ENCODE measurements at places on chromosomes 12 and 14.

DNA sequence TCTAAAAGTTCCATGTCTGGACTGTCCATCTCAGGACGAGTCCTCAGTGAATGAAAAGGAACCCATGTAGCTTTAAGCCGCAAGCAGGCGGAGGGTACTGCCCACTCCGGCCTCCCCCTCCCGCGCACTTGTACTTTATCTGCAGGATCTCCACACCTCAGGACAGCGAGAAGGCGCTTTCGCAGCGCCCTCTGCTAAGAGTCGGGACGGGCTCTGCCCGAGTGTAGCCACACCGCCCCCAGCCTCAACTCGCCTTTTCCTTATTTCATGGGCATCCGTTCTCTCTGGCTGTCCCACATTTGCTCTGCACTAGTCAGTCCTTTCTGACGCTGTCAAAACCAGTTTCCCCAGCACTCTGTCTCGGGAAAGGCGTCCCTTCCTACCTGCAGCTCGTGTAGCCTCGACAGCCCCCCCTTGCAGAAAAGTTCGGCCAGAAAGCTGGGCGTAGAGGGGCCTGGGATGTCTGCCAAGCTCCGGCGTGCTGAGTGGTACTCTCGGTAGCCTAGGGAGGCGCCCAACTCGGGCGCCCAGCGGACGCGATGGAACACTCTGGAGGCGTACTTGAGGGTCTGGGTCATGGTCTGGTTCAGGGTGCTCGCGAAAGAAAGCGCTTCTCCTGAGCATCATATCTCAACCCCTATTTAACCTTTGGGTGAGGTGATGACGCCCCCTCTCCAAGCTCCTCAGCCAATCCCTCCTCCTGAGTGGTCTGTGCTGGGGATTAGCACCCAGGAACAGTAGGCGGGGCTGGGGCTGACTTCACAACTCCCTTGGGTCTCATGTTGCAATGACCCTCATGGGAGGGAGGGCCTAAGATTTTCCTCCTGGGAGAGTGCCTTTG, at the start of gene CYP27B1:
CYP27B1 (minus strand) TSS at position 615 of the 841 bp plus-strand sequence; CDS start at position 578, 37 bp downstream.
- no peak within 1 kb of the TSS for H3K27ac ChIP-seq
- no peaks in the 10 kb centered on the region for H3K36me3 ChIP-seq
- no peak within 1 kb of the TSS for H3K4me3 ChIP-seq
- H3K4me1 ChIP-seq = peaks cover 29% of the 10 kb centered on the region
- no peak for DNase-seq

DNA sequence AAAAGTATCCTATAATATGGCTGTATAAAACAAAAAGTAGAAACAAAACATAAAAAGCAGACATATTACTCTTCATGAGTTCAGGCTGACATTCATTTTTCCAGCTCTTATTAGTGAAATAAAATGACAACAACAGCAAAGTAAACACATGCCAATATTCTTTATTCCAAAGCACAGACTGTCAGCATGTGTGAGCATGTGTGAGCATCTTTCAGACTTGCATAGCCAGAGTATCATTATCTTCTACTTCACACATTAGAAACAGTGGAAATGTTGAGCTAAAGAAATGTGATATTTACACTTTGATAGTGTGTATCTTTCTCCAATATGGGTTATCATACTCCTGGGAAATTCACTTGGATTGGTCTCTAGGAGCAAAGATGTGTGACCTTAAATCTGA, 476.6 kb upstream of the TMEM132C start:
- no peaks in the 10 kb centered on the region for H3K27me3 ChIP-seq
- H3K36me3 ChIP-seq = no peaks in the 10 kb centered on the region
- H3K4me3 ChIP-seq = no peak overlapping the region

- H3K27me3 ChIP-seq = no peaks in the 10 kb centered on the region
- peaks cover 9% of the 10 kb centered on the region for H3K36me3 ChIP-seq
- DNase-seq = peak; percentile 90
Measured at GRCh38 chr14:77301103-77301502, 19.6 kb downstream of the POMT2 start.

GRCh38 chr12:90922145-90922627, 32.8 kb downstream of the CCER1 start:
- H3K27ac ChIP-seq = peak overlapping the region; percentile 30
- H3K4me3 ChIP-seq = no peak overlapping the region
- no peak for DNase-seq
- H3K36me3 ChIP-seq = no peaks in the 10 kb centered on the region
- no peaks in the 10 kb centered on the region for H3K27me3 ChIP-seq

DNA sequence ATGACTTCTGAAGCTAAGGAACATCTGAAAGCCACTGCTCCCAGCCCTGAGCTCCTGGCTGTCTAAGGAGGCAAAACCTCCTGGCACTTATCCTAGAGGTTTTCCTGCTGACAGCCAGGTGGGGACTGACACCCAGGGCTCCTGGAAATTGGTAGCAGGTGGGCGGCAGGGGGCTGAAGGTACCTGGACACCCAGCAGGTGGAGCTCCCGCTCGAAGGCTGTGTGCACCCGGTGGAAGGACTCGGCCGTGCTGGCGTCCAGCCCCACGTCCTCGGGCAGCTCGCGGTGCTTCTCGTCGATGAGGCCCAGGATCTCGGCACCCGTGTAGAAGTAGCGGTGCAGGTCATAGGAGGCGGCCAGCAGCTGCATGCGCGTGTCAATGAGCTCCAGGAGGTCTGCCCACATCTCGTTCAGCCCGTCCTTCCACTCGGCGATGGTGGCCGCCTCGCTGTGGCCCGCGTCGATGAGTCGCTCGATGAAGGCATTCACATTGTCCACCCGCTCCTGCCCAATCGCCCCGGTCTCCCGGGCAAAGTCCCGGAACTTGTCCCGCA, 68.2 kb downstream of the PLEKHG3 start:
- no peaks in the 10 kb centered on the region for H3K4me1 ChIP-seq
- no peak for DNase-seq
- H3K4me3 ChIP-seq = no peak overlapping the region
- H3K36me3 ChIP-seq = no peaks in the 10 kb centered on the region
- no peak overlapping the region for H3K27ac ChIP-seq

DNA sequence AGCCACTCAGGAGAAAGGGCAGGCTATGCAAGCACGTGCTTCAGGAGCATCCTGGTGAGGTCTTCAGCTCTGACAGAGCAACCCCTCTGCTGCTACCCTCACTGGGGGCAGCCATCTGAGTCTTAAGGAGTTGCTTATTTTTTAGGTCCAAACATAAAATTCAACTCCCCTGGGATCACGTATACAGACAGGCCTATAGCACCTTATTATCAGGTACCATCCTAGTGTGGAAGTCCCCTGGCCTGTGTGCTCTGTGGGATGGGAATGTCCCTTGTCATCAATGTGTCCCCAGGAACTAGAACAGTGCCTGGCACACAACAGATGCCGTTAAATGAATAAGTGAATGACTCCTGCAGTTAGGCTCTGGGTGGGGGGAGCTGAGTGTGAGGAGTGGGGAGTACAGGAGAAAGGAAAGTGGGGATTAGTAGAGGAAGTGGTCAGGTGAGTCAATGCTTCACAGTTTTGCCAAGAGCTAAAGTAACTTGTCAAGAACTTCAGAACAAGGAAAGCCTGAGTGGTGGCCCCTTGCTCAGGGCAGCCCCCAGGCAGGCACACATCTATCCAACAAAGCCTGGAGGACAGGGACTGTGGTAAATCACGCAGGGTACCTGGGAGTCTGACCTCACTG, 33.5 kb downstream of the DAD1 start:
- no peak overlapping the region for H3K4me3 ChIP-seq
- no peak overlapping the region for H3K27ac ChIP-seq
- no peaks in the 10 kb centered on the region for H3K36me3 ChIP-seq
- H3K27me3 ChIP-seq = no peaks in the 10 kb centered on the region
- DNase-seq = no peak
- no peaks in the 10 kb centered on the region for H3K4me1 ChIP-seq

- H3K27me3 ChIP-seq = no peaks in the 10 kb centered on the region
- H3K27ac ChIP-seq = peak overlapping the region; percentile 22
- DNase-seq = no peak
- H3K36me3 ChIP-seq = no peaks in the 10 kb centered on the region
Measured at GRCh38 chr14:102295270-102295669, 9.7 kb downstream of the MOK start.

- DNase-seq = no peak
- H3K36me3 ChIP-seq = no peaks in the 10 kb centered on the region
- no peaks in the 10 kb centered on the region for H3K27me3 ChIP-seq
- H3K27ac ChIP-seq = no peak overlapping the region
Measured at GRCh38 chr14:38862366-38862765, 240.7 kb downstream of the SEC23A start.

DNA sequence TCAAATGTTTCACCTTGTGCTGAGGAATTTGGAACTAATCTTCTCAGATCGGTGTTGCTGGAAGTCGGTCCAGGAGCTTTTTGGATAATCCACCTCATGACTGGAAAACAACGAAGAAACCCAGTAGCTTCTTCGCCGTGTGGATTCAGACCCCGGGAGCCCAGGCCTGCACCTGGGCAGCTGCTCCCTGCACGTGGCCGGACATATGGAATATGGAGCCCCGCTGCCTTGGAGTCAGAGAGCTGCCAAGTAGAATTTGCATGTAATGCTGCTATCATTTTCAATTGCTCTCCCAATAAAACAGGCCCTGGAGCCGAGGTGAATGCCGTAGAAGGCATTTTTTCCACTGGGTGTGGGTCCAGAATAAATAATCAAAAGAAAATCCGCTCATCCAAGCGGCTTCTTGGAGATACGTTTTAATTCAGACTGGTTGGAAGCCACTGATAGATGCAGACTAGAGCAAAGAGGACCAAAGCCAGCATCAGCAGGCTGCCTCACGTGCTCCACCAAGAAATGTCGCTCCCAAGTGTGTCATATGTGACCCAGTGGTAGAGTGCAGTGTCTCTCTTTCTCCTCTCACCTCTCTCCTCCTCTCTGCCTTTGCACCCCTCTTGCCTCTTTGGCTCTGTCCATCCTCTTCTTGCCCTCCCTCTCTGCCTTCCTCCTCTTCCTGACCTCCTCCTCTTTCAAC, 115.3 kb downstream of the ZNF664 start:
- H3K27me3 ChIP-seq = no peaks in the 10 kb centered on the region
- no peak for DNase-seq
- no peak overlapping the region for H3K4me3 ChIP-seq
- no peaks in the 10 kb centered on the region for H3K4me1 ChIP-seq
- H3K27ac ChIP-seq = no peak overlapping the region
- no peaks in the 10 kb centered on the region for H3K36me3 ChIP-seq

DNA sequence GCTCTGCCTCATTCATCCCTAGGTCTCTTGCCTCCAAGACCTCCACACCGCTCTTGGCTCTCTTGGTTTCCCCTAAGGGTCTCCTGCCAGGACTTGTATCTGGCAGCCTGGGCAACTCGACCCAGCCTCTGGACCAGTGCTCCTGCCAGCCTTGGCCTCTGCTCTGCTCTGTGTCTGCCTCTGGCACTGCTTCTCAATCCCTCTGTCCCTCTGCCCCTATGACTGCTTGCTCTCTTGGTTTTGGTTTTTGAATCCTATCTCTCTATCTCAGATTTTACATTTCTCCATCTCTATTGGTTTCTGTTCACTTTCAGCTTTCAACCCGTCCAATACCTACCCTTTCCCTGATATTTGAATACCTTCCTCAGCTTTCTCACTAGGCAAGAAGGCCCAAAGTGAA, 6.3 kb downstream of the ITGA5 start:
- no peak overlapping the region for H3K4me3 ChIP-seq
- H3K36me3 ChIP-seq = peaks cover 18% of the 10 kb centered on the region
- no peak for DNase-seq
- H3K4me1 ChIP-seq = peaks cover 71% of the 10 kb centered on the region
- no peaks in the 10 kb centered on the region for H3K27me3 ChIP-seq

DNA sequence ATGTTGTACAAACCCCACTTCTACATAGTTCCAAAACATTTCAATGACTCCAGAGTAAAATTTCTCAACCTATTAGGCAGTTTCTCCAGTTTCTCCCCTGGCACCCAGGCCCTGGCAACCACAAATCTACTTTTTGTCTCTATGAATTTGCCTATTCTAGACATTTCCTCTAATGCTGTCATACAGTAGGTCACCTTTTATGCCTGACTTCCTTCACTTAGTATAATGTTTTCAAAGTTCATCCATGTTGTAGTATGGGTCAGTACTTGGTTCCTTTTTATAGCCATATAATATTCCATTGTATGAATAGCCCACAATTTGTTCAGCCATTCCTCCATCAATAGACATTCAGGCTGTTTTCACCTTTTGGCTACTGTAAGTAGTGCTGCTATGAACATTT, 67.0 kb downstream of the SPRING1 start:
- no peaks in the 10 kb centered on the region for H3K27me3 ChIP-seq
- no peaks in the 10 kb centered on the region for H3K36me3 ChIP-seq
- no peak overlapping the region for H3K27ac ChIP-seq
- no peak for DNase-seq

DNA sequence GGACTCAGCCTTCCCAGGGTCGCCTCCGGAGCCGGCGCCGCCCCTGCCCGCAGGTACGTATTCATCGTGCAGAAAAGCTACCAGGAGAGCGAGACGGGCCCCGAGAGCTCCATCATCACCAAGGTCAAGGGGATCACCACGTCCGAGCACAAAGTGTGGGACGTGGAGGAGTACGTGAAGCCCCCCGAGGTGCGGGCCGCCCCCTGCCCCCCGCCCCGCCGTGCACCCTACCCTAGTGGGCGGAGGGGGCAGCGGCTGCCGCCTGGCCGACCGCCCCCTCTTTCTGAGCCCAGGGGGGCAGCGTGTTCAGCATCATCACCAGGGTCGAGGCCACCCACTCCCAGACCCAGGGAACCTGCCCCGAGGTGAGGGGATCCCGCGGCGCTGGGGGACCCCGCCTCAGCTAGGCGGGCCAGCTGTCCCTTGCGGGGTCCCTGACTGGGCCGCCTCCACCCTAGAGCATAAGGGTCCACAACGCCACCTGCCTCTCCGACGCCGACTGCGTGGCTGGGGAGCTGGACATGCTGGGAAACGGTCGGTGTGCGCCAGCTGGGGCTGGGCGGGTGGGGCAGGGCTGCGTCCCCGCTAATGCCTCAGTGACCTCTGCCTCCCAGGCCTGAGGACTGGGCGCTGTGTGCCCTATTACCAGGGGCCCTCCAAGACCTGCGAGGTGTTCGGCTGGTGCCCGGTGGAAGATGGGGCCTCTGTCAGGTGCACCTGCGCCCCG, 973 bp downstream of the P2RX2 start:
- H3K4me1 ChIP-seq = no peaks in the 10 kb centered on the region
- H3K27me3 ChIP-seq = peaks cover 46% of the 10 kb centered on the region
- no peak overlapping the region for H3K27ac ChIP-seq
- no peaks in the 10 kb centered on the region for H3K36me3 ChIP-seq
- DNase-seq = no peak
- H3K4me3 ChIP-seq = no peak overlapping the region

DNA sequence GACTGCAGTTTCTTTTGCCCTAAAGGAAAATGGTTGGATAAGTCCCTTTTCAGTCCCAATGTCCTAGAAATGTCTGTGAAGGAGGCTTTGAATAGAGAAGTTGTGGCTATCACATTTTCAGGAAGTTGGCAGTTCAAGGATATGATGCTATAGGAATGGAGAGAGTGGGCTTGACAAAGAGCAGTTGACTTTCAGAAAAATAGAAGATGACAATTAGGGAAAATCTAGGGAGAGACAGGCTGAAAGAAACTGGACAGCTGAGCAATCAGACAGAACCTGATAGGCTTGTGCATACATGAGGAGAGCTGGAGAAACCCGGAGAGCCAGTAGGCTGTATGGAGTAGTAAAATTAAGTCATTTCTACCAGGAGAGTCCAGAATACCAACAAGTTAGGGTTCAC, 50.5 kb downstream of the LMNTD1 start:
- H3K4me3 ChIP-seq = no peak overlapping the region
- no peaks in the 10 kb centered on the region for H3K36me3 ChIP-seq
- H3K27me3 ChIP-seq = no peaks in the 10 kb centered on the region
- no peaks in the 10 kb centered on the region for H3K4me1 ChIP-seq
- DNase-seq = no peak
- H3K27ac ChIP-seq = no peak overlapping the region
